ENCODE measurements at places on chromosomes 16 and 17.
A peak's percentile ranks its signal among the peaks of the same experiment; 100 is the strongest.

- DNase-seq: no peak
Measured at GRCh38 chr17:82592289-82592766, 55.9 kb downstream of the WDR45B start.

DNA sequence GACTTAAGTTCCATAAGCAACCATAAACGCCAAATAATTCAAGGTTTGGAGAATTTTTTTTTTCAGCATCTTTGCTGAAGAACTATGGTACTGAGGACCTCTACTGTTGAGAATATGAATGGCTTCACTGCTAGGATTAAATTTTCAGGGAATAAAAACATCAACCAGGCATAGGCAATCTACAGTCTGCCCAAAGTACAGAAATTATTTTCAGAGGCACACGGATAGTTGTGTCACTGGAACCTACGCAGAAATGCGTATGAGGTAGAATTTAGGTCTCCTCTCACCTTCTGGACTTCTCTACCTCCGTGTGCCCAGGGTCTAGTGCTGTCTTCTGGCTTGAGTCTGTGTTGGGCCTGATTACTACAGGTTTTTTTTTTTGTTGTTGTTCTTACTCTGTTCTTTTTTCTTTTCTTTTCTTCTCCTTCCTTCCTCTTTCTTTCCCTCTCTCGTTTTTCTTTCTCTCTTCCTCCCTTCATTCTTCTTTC lies 39.7 kb downstream of the NACA2 start:
- DNase-seq: peak; percentile 69

DNA sequence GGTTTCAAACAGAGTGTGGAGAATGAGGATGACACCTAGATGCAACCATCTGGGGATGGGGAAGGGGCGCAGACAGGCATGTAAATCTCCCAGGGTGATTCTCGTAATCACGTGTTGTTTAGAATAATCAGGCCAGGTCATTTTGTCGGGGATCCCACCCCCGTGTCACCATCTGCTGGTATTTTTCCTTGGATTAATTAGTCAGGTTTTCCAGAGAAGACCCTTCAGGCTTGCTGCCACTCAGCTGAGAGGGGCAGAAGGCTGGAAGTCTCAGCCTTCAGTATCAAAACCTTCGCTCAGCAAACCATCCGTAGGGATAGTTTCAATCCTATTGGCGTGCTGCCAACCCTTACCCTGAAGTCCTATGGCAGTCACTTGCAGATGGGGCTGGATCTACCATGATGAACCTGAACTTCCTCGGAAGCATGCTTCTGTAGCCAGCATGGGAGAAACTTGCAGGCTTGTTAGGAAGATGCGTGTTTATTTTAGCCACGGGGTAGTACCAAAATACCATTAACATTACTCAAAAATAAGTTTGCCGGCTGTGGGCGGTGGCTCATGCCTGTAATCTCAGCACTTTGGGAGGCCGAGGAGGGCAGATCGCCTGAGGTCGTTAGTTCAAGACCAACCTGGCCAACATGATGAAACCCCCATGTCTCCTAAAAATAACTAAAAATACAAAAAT lies 7.5 kb upstream of the ADCY9 start:
- peak; percentile 61 for DNase-seq

DNA sequence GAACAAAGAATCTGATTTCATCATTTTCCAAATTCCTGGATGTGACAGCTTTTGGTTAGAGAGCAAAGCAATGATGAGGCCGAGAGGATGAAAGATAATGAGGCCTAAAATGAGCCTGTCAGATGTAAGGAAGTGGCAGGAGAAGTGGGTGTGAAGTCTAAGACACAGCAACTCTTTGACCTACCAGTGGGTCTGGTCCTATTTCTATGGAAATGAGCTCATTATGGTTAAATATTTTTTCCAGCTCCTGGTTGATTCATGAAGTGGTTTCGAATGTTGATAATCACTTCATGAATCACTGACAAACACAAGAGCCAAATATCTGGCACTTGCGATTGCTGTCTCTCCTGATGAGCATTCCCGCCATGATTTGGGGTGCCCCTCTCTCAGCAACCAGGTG lies 273.3 kb upstream of the CDH5 start:
- DNase-seq: no peak

DNA sequence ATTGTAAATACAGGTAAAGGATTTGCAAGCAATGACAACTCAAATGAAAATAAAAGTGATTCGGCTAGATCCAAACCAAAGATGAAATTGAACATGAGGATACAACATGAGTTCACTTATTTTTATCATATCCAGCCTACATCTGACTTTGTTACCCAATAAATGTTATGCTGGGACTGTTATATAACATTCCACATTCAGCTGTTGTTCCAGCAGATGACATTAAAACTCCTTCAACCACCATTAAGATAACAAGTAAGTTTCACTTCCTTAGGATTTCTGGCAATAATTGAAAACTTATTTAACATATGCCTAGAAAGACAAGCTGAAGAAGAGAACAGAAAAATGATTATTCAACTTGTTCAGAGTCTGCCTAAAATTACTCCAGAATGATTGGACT lies 729.4 kb downstream of the CDH11 start:
- no peak for DNase-seq

- no peak for DNase-seq
Measured at GRCh38 chr17:11551442-11551841, 46.8 kb upstream of the DNAH9 start.

DNA sequence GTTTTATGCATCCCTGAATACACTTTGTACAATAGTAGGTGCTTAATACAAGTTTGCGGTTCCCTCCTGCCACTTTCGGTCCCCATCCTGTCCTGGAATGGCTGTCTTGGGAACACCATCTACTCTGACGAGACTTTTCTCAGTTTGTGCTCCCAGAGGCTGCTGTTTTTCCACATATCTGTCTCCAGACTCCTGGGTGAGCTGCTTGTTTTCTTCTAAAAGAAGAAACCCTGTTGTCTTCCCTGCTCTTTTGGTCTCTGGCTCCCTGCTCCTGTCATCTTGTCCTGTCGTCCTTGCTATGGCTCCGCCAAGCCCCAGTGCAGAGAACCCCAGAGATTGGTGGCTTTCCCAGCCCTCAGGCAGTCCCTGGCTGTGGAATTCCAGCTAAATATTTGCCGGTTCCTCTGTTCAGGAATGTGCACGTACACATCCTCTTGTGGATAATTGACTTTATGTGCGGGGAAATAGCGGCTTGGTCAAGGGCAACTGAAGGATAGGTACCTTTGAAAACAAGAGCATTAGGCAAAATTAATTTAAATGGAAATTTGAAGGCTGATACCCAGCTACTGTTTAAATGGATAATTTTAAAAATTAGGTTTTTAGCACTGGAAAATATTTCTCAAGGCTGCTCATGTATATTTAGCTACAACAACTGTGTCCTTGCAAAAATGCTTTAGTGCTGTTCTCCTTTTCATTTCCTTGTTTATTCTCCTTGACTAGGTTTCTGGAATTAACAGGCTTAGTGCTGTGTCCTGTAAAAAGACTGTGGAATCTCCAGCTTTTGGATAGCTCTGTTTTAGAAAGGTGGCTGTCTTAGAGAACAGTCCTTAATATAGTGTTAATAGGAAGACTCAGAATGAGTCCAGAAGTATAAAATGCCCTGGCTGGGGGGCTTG lies 50.2 kb upstream of the SLC12A3 start:
- peak; percentile 15 for DNase-seq

All from cardiac fibroblast (primary cell).